ENCODE measurements at places on chromosomes 7 and 10.

- peak; percentile 47 for DNase-seq
Observed at GRCh38 chr10:91796331-91797047, 1.7 kb upstream of the TNKS2 start.

GRCh38 chr7:94183289-94183749 is 179.2 kb upstream of the BET1 start:
- no peak for DNase-seq

DNA sequence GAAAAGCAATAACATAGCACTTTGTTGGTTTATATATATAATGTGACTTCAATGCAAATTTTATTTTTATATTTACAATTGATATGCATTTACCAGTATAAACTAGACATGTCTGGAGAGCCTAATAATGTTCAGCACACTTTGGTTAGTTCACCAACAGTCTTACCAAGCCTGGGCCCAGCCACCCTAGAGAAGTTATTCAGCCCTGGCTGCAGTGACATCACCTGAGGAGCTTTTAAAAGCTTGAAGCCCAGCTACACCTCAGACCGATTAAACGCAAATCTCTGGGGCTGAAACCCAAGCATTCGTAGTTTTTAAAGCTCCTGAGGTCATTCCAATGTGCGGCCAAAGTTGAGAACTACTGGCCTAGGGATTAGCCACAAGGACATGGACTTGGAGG is 155.0 kb upstream of the LANCL2 start:
- no peak for DNase-seq

DNA sequence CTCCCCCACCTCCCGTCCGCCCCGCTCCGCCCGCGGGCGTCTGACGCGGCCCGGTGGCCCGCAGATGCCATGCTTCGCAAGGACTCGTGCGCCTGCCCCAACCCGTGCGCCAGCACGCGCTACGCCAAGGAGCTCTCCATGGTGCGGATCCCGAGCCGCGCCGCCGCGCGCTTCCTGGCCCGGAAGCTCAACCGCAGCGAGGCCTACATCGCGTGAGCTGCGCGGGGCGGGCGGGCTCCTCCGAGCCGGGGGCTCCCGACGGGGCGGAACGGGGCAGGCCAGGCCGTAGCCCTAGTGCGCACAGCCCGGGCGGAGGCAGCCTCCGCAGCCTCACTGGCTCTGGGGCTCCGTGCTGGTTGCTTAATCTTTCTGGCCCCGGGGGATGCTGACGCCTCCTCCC is 2.8 kb downstream of the ASIC3 start:
- DNase-seq: no peak

DNA sequence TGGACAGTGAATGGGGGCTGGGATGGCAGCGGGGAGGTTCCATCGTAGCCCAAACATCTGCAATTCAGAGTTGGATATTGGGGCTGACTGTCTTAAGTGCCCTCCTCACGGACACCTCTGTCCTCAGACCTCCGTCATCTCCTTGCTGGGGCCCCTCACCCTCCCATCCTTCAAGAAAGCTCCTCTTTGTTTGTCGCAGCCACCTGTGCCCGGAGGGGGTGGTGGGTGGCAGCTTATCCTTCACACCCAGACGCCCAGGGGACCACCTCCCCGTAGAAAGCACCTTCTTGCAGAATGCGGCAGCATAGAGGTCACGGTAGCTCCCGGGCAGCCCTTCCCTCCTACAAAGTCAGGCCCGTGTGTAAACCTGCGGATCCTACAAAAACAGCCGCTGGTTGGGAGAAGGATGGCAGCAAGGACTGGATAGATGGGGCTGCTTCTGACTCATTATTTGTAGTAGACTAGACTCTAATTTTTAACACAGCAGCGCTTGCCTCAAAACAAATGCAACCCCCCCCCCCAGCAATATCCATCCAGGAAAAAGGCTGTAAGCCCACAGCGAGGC is 1.3 kb upstream of the PTPRN2 start:
- DNase-seq: no peak

- no peak for DNase-seq
Observed at GRCh38 chr10:112624546-112625048, 177.6 kb downstream of the VTI1A start.

DNA sequence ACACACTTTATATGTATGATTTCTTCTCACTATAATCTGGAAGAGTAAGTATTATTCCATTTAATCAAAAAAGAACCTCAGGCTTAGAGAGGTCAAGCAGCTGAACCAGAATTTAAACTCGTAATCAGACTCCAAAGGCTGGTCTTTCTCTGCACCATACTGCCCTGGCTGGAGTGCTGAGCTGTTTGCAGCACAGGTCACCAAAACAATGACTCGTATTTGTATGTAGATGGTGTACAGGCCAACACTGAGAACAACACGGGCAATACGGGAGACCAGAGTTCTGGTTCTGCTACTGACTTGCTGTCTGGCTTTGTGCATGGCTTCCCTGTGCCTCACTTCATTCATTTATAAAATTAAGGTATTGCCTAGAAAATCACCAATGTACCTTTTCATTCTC is 57.9 kb downstream of the CDCA7L start:
- no peak for DNase-seq

DNA sequence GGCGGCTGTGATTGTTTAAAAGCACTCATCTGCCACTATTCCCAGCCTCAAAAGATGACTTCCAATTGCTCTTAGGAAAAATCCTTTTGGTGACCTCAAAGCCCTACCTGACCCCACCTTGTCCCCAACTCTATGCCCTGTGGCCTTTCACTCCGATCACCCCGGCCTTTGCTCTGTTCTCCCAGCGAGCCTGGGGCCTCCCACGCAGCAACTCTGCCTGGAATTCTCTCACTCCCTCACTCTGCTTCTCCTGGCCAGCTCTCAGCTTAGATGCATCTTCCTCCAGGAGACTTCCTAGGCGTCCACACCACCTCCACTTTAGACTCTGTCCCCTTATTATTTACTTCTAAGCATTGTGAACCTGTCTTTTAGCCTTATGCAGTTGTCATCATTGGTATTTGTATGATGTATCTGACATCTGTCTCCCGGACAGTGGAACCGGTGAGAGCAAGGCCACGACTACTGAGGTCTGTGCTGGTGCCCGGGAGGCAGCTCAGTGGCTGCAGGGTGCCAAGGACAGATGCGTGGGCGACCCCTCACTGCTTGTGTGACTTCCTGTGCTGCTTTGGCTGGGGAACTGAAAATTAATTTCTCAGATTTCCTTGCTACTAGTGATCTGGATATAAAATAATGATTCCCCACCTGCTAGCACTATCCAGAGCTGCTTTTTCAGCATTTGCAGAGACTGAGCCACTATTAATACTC is 63.0 kb downstream of the PIP4K2A start:
- DNase-seq: no peak

- peak; percentile 23 for DNase-seq
Observed at GRCh38 chr10:125156739-125157480, 3.5 kb downstream of the CTBP2 start.

DNA sequence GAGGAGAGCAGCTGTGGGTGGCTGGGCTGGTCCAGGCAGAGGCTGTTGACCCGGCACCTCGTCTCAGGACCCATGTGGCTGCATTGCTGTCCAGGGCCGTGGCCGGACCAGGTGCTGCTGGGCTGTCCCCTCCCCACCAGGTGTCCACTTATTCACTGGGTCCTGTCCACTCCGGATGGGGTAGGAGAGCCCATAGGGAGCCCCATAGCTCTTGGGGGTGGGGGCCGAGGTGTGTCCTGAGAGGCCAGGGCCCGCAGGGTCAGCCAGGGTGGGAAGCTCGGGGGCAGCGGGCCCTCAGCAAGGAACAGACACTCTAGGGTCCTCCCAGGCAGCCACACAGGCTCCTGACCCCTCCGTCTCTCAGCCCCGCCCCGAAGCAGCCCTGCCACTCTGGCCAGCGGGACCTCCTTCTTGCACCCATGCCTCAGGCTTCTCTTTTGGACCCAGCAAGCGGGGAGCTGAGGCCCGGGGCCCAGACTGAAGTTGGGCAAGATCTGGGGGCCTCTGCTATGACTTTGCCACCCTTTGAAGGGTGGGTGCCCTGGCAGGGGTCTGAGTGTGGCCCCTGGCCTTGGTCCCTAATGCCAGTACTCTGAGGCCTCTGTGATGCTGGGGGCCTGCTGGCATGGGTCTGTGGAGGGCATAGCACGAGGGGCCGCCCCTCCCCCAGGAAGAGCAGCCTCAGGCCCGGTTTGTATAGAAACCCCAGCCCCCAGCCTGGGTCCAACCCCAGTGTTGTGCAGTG is 86.4 kb downstream of the NKX6-2 start:
- DNase-seq: no peak

DNA sequence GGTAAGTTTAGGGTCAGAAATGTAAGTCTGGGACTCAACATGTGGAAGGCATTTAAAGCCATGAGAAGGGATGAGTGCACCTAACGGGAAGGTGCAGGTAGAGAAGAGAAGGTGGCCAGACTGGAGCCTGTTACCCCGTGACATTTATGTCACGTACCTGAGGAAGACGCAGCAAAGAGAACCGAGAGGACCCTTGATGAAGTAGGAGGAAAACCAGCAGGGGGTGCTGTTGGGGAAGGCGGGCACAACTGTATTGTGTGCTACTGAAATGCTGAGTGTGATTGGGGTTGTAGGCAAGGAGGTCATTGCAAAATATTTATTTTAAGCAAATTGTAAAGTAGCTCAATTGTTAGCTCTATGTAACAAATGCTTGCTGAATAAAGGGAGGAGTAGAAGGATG is 338.2 kb upstream of the PRKCQ start:
- DNase-seq: no peak

DNA sequence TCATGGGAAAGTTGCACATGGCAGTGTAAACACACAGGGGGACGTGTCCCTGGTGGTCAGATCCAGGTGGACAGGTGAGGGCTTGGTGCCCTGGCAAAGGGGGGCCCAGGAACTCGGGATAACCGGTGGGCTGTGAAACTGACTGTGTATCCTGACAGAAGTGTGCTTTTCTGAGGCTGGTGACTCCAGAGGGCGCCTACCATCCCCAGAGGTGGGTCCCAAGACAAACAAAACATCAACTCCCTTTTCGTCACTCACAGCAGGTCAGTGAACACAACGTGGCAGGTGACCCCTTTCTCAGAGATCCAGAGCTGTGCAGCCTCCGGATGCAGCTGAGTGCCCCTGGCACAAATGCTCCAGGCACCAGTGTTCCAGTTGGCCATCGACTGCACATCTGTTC is 56.0 kb upstream of the DDC start:
- no peak for DNase-seq

DNA sequence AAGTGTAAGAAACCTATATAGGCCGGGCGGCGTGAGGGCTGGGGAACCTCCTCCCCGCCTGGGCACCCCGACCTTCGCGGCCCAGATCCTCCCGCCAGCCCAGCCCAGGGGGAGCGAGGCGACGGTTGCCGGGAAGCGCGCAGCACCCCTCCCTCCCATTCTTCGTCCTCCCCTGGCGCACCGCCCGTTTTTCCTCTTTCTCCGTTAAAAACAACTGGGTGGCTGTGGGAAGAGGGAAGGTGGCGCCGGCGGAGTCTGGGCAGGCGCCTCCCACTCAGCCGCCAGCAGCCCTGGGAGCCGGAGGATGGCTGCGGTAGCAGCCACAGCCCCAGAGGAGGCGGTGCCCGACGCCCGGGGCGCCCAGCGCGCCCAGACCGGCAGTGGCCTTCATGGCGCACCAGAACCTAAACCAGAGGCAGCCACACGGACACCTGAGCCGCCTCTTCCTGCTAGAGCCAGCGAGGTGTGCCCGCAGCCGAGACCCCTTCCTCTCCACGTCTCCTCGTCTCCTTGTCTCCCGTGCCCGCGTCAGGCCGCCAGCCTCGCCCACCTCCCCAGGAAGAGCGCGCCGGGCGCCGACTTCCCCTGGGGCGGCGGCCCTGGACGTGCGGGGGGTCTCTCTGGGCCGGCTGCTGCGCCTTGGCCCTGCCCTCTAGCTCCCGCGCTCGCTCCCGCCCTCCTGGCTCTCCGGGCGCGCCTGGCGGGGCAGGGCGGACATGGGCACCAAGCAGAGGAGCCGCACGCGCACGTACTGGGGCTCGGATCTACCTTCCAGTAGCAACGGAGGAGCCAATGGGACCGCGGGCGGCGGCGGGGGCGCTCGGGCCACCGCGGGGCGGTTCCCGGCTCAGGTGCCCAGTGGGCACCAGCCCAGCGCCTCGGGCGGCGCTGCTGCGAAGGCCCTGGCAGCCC is 32.8 kb upstream of the SFTPD start:
- peak; percentile 49 for DNase-seq

- no peak for DNase-seq
Observed at GRCh38 chr7:131546583-131547141, 9.8 kb downstream of the PODXL start.

- no peak for DNase-seq
Observed at GRCh38 chr10:63240807-63241206, 107.7 kb downstream of the NRBF2 start.

- no peak for DNase-seq
Observed at GRCh38 chr10:100970076-100970913, 991 bp downstream of the SEMA4G start.

DNA sequence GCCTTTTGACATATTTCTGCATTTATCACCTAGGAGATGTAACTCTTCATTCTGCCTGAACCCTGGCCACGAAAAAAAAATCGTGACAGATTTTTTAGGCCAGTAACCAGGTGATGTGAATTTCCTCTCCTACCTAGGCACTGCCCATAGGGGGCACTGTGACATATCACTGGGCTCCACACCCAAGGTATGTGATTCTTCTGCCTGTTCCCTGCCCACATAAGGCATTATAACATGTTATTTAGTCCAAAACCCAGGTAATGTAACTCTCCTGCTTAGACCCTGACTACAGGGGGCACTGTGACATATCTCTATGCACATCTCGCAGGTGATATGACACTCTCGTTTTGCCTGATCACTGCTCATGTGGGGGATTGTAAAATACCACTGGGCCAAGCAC is 29.5 kb upstream of the ZNF107 start:
- DNase-seq: no peak

DNA sequence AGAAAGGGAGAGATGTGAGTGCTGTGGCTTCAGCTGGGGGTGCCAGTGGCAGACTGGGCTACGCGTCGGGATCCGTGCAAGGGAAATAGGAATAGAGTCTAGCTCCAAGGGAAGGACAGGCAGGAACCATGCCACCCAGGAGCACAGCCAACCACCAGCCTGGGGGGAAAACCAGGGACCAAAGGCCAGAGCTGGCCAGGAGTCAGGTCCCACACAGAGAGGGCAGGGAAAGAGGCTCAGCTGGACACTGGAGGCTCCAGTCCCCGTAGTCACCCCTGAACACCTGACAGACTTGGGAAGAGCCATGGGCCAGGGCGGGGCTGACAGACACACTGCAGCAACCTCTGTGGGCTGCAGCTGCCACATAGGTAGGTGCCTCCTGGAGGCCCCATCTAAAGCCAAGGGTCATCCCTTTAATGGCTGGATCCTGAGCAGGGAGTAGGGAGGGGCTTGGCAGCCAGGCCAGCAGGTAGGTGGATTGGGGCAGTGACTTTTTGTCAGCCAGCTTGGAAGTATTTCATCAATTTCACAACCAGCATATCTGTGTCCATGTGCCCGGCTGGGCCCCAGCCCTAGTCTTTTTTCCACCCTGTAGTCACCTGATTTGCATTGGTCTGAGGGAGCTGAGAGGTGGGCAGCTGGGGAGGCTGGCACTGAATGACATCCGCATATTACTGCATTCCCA is 163.2 kb downstream of the SH2D4B start:
- DNase-seq: no peak

Data from NCI-H2081 (cell line).